Right renal pelvis (tissue), 4 donors: ENCODE measurements at places on chromosomes 2 and 18. TPM values are rescaled to one million over a fixed set of nuclear protein-coding genes. Genes with fewer than 3 reads are reported as not detected.

GRCh38 chr18:474416-474815 lies 26.1 kb downstream of the COLEC12 start:
- no peak for DNase-seq

MC4R gene
- polyA plus RNA-seq = 0.17 TPM

DNA sequence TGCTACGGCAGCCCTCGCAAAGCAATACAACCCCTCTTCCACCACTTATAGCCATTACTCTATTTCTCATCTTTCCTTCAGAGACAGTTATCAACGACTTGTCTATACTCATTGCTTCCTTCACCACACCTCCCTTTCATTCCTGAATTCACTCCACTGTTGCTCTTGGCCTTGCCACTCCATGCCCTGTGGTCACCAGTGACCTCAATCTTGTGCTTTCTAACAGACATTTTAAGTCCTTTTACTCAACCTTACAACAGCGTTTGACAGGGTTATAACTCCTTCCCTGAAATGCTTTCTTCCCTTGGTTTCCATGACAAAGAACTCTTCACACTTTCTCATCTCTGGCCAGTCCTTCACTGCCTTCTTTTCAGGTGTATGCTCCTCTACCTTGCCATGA lies 90.6 kb upstream of the CCDC141 start:
- DNase-seq = no peak

CD302 gene
- polyA plus RNA-seq = 12.0 TPM
